ENCODE measurements at places on chromosomes 7 and 10.

- H3K4me3 ChIP-seq: no peak overlapping the region
- H3K27ac ChIP-seq: no peak overlapping the region
- no peaks in the 10 kb centered on the region for H3K27me3 ChIP-seq
- DNase-seq: peak; percentile 49
- no peaks in the 10 kb centered on the region for H3K36me3 ChIP-seq
These were observed 100.5 kb upstream of the SDK1 start for GRCh38 chr7:3200504-3200903.

- H3K27ac ChIP-seq: no peak overlapping the region
- no peak for DNase-seq
- H3K4me1 ChIP-seq: peaks cover 2% of the 10 kb centered on the region
- H3K36me3 ChIP-seq: no peaks in the 10 kb centered on the region
- H3K27me3 ChIP-seq: no peaks in the 10 kb centered on the region
These were observed 65.3 kb upstream of the AQP1 start for GRCh38 chr7:30846378-30846777.

DNA sequence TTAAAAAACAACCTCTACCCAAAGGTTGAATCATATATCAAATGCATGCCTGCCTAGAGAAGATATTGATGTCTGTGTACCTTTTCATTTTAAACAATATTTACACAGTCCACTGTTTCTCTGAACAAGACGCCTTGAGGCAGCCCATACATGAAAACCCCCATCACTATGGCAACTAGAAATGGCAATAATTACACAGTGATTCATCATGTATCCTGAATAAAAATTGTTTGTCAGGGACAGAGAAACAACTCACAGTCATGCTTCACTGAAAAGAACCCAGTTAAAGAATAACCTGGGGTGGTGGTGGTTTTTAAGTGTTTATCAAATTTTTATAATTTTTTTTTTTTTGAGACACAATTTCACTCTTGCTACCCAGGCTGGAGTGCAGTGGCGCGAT, 19.7 kb downstream of the DNAJC12 start:
- no peak overlapping the region for H3K27ac ChIP-seq
- no peaks in the 10 kb centered on the region for H3K36me3 ChIP-seq
- H3K4me1 ChIP-seq: no peaks in the 10 kb centered on the region
- no peaks in the 10 kb centered on the region for H3K27me3 ChIP-seq
- no peak overlapping the region for H3K4me3 ChIP-seq
- DNase-seq: peak; percentile 54

DNA sequence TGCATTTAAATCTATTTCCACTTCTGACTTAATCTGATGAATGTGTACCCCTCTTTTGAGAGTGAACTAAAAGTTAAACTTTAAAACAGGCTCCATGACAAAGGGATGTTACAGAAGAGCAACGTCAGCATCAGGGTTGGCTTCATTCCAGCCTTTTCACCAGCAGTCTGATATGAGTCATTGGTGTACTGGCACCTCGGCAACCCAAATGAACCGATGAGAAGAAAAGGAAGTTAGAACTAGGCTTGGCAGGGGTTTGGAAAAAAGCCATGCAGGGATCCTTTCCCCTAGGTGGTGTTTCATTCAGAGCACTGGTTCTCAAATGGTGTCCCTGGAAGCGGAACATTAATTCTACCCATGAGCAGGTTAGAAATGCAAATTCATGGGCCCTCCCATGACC, 53.6 kb downstream of the SEC61G start:
- no peak overlapping the region for H3K27ac ChIP-seq
- H3K27me3 ChIP-seq: no peaks in the 10 kb centered on the region
- DNase-seq: peak; percentile 50
- no peaks in the 10 kb centered on the region for H3K36me3 ChIP-seq
